ENCODE measurements at places on chromosomes 1 and 21.

GRCh38 chr1:25922056-25922970 is 16.1 kb upstream of the STMN1 start:
- peak; percentile 61 for DNase-seq

- DNase-seq: no peak
Measured at GRCh38 chr1:19662313-19662712, 2.4 kb upstream of the HTR6 start.

- no peak for DNase-seq
Measured at GRCh38 chr1:220887520-220888416, 8.5 kb downstream of the HLX start.

GRCh38 chr1:68149907-68150306 is 82.4 kb downstream of the WLS start:
- DNase-seq: no peak

GRCh38 chr1:223364685-223365382 is 858 bp upstream of the SUSD4 start:
- DNase-seq: no peak

DNA sequence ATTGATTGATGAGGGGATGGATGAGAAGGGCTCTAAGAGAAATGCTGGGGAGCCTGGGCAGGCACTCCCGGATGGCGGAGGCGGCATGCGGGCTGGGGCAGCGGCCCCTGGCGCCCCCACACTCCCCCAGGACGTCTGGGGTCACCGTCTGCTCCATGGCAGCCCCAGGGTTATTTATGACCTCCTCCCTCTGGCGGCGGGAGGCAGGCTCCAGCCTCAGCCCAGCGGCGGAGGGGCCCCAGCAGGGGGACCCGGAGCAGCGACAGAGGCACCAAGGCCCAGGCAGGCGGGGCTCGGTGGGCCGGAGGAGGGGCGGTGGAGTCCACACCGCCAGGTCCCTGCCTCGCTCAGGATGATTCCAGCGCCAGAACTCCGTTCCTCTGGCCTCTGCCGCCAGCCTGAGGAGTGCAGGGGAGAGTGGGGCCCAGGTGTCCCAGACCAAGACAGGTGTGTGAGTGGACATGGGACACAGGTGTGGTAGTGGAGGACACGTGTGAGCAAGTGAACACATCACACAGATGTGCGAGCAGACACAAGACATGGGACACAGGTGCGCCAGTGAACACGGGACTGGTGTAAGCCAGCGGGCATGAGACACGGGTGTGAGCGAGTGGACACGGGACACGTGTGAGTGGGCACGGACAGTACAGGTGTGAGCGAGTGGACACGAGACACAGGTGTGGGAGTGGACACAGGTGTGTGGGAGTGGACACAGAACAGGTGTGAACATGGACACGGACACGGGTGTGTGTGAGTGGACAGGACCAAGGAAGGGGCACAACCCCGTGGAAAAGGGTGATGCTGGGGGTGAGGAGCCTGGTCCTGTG is 2.5 kb upstream of the SAMD11 start:
- DNase-seq: peak; percentile 51

DNA sequence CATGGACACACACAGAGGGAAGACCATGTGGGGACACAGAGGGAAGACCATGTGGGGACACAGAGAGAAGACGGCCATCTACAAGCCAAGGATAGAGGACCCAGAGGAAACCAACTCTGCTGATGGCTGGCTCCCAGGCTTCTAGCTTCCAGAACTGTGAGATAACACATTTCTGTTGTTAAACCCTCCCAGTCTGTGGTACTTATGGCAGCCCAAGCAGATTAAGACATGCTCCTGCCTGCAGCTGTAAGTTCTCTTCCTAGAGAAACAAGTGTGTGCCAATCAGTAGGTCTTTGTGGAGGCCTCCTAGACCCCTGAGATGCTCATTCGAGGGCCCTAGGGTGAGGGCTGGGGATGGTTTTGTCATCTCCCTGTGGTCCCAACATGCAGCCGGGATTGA is 2.7 kb downstream of the AGT start:
- no peak for DNase-seq

DNA sequence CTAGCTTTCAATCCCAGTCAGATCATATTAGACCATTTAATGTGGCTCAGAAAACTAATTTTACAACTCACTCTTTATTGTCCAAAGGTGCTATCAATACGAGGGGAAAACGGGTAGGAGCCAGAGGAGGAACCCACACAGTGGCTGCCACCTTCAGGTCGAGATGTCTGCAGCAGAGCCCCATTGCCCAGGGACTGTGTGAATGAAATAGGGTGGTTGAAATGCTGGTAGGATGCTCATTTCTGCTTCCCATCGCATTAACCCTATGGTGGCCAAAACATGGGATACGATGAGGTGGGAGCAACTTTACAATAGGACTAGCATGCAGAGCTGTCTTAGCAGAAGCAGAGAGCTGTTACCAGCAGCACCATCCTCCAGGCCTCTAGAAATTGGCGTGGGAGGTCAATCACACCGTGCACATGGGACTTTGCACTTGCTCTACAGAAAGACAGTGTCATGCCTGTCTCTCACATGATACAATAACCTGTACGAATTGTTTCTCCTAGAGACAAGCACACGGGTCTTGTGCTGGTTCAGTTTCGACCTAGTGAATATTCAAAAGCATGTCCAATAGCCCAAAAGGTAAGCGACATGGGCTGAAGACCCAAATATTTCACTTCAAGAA is 69.5 kb upstream of the DESI2 start:
- no peak for DNase-seq

GRCh38 chr1:87132284-87132870 is 196.3 kb upstream of the LMO4 start:
- DNase-seq: no peak

DNA sequence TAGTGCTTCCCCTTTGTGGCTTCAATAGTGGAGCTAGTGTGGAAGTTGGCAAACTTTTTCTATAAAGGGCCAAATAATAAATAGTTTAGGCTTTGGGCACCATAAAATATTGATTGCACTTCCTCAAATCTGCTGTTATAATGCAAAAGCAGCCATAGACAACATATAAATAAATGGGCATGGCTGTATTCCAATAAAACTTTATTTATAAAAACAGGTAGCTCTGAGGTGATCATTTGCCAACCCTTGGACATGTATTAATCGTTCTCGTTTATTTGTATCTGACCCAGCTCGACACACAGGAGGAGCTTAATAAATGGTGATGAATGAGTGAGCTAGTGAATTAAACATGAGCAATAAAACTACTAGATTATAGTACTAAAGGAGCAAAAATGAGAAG is 13.3 kb downstream of the KAZN start:
- DNase-seq: no peak

DNA sequence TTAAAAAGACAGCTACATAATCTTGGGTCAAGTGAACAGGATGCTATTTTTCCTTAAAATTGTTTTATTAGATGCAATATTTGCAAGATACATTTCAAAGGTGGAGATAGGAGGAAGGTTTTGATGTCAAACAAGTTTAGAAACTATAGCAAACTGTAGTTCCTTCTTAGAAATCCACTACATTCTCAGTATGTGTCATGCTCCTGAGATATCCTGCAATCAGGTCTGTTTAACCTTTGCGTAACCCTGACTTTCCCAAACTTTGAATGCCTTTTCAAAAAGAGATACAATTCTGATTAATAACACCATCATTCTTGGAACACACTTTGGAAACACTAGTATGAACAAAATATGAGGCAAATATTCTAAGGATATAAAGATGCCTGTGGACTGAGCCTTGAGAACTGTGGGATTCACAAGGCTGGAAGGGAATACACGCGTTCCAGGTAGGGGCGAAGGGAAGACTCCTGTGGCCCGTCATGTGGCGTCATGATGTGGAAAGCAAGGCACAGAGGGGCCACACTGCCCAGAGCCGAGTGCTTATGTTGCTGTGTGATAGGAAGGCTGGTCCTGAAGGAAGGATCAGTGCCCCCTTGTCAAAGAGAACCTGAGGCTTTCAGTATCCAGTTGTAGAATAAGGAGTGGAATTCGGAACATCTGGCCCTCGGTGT is 19.6 kb upstream of the TARBP1 start:
- no peak for DNase-seq

DNA sequence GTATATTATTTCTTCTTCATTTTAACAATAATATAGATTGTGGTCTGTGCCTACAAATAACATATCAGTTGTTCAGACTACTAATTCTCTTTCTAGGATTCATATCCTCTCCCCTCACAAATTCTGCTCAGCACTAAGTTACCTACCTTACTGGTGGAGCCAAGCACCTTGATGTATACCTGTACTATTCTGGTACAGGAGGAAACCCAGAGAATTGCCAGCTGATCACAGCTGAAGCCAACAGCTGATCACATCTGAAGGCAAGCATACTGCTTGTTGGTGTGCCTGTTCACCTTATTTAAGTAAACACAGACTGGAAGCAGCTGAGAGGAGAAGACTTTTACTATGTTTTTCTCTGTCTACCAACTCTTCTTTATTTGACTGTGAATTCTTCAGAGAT is 101.8 kb downstream of the PBX1 start:
- no peak for DNase-seq

DNA sequence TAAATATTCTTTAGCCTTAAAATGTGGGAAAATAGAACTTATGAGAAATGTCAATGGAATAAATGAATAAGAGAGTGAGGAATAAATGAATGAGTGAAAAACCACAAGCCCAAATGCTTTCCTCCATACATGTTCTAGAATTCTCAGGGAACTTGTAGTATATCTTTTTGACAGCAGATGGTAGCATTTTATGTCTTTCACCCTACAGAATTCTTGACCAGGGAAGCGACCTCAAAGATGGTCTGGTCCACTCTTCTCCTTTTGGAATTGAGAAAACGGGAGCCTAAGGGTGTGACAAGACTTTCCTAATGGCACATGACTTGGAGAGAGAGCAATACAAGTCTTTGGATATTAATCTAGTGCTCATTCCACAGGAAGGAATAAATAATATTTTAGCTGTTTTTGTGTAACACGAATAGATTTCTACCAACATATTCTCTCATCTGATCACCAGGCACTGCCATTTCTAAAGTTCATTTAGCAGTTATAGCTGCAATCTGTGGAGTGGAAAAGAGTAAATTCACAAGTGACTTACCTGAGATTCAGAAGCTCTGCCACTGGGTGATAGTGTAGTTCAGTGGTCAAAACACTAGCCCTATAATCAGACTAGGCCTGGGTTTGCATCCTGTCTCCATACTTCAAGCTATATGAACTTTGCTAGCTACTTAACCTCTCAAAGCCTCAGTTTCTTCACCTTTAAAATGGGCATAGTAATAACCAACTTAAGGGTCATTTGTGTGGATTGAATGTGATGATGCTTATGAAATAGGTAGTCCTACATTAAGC is 15.0 kb upstream of the F5 start:
- DNase-seq: peak; percentile 46

DNA sequence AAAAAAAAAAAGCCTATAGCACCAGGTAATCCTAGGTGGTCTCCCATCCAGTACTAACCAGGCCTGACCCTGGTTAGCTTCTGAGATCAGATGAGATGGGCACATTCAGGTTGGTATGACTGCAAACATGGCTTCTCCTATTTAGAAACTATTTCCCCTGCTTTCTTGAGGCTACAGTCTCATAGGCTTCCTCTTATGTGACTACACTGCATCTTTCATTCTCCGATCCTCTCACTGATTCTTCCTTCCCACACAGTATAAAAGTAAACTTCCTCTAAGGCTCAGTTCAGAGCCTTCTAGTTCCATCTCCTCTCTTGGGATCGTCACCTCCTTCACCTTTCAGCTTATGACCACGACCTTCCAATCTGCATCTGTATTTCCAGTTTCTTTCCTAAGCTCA is 30.4 kb upstream of the RNF2 start:
- DNase-seq: no peak

DNA sequence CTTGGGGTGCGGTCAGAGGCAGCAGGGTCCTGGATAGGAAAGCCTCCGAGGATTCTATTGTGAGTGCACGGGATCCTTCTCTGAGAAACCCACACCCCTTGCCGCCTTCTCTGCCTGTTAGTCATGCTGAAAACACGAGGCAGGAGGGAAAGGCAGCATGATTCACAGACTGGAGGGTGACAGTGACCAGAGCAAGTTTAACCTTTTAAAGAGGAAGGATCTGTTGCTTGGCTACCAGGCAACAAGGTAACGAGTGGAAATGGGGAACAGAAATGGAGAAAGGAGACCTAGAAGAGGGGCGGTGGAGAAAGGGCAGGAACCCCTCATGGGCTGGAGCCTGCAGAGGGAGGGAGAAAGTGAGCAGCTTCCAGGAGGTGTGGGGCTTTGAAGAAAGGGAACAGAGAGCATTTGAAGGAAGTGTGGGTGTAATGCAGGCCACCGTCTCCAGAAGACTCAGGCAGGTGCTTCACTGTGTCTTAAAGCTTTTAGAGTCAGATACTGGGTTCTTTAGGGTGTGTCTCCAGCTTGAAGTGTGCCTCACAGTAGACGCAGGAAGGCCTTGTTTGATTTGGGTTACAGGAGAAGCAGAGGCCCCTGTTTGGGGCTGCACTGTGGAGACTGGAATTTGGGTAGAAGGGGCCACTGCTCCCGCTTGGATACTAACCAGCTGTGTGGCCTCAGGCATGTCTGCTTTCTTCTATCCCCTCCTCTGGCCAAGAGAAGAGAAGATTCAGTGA is 19.1 kb downstream of the OPTC start:
- DNase-seq: peak; percentile 15

GRCh38 chr1:42951588-42951987 is 7.1 kb downstream of the SLC2A1 start:
- no peak for DNase-seq

GRCh38 chr1:45375104-45376090 is 35.2 kb upstream of the MUTYH start:
- DNase-seq: no peak

DNA sequence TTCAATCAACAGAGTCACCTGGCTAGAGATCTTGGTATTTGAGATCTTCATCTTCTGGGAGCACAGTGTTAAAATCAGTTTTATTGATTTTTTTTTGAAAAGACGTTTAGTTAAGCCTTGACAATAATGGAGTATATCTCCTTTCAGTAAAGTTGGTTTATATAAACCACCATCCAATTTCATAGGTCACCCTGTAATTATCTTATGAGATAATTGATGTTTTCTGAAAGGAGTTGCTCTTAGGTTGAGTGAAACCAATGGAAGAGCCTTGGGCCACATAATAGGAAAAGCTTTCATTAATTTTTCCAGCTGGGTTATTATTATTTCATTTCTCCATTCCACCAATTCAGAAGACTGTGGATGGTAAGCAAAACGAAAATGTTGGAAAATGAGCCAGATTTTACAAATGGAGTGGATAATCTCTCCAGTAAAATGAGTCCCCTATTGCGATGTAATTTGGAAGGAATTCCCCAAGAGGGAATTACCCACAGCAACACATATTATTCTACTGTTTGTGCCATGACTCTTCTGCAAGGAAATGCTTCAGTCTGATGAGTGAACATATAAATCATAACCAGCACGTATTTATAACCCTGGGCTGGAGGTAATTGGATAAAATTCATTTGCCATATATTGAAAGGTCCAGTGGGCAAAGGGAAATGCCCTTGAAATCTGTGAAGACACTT is 46.2 kb upstream of the TINAGL1 start:
- no peak for DNase-seq

DNA sequence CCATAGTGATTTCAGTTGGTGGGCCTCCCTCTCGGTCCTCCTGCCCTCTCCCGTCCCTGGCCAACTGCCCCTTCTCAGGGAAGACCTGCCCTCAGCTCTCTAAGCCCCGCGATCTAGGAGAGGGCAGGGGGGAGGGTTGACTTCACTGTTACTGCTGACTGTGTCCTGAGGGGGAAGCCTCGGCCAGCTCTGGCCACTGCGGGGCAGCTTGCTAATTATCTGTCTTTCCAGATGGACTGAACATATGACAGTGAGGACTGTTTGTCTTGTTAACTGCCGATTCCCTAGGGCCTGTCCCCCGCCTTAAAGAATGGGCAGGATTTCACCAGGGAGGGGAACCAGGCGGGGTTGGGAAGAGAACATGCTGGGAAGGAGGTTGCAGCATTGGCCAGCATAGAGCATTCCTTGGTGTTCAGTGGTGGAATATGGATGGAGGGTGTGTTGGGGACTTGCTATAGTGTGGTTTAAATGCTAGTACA is 22.9 kb downstream of the NIPAL3 start:
- no peak for DNase-seq

Measured in CD4-positive, alpha-beta T cell treated with Interleukin-10 for 1 hour (primary cell).